ENCODE measurements at places on chromosomes 11 and 22.

GRCh38 chr22:43263645-43264514, 76.9 kb upstream of the TTLL12 start:
- no peak for DNase-seq

GRCh38 chr22:48018346-48018745, 1255.9 kb downstream of the TBC1D22A start:
- no peak for DNase-seq

DNA sequence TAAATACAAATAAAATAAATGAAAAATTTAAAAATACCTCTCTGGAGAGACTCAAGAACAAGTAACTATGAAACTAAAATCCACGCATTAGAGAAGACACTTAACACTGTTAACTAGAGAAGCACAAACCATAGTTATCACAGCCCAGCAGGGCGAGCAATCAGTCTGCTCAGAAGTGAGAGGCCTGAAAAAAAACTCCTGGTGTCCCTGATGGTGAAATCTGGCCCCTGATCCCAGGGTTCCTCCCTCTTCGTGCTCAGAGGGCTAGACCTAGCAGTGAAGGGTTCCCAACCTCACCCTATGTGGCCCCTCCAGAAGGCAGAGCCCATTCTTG, 49.7 kb upstream of the VPREB1 start:
- DNase-seq, result no peak

DNA sequence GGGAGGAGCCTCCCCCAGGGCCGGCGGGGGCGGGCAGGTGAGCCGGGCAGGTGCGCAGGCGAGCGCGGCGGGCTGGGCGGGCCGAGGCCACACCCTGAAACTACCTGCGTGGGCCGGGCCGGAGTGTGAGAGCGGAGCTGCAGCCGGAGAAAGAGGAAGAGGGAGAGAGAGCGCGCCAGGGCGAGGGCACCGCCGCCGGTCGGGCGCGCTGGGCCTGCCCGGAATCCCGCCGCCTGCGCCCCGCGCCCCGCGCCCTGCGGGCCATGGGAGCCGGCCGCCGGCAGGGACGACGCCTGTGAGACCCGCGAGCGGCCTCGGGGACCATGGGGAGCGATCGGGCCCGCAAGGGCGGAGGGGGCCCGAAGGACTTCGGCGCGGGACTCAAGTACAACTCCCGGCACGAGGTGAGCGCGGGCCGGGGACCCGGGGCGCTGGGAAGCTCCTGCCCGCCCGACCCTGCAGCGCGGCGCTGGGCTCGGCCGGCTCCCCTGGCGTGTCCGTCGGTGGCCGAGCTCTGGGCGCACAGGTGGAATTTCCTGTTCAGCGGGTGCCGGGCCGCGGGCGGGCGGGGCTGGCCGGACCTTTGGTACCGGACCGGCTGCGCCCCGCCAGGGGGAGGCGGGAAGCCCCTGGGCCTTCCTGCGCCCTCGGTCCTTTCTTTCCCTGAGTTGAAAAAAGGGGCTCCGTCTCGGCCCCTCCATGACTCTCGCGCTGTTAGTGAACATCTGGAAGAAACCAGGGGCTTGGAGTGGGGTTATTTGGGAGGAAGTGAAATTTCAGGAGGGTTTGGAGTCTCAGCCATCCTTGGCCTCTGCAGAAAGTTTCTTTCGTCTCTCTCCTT, at the start of gene ST14:
Gene ST14, plus strand, starts transcription at position 126 of the 841 bp plus-strand sequence. Its CDS starts 198 bp downstream, at position 324.
- DNase-seq, result no peak

DNA sequence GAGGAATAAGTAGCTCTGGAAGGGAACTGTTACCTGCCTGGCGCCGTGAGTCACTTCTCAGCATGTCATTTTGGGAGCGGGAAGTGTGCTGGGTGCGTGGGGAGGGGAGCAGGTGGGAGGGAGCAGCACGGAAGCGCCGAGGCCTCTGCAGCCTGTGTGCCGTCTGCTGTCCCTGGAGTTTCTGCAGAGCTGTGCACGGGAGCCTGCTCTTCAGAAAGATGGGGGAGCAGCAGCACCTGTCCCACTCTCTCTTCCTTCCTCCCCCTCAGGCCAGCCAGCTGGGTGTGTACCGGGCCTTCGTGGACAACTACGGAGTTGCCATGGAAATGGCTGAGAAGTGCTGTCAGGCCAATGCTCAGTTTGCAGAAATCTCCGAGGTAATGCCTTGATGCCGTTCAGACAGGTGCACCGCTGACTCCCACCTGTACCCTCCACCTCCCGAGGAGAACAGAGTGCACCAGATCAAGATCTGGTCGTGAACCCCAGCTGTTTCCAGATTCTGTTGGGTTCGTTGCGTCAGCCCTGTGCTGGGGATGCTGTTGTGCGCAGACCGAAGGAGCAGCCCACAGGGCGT, 87.9 kb downstream of the BCR start:
- DNase-seq, result no peak

GRCh38 chr11:62370743-62371440, 33.6 kb downstream of the ASRGL1 start:
- no peak for DNase-seq

GRCh38 chr11:61095021-61095420, 7.3 kb upstream of the CD5 start:
- DNase-seq, result peak; percentile 43

- no peak for DNase-seq
Measured at GRCh38 chr22:39942439-39943230, 17.6 kb upstream of the TMA7B start.

- DNase-seq, result no peak
Measured at GRCh38 chr11:43681401-43681942, 934 bp downstream of the HSD17B12 start.

DNA sequence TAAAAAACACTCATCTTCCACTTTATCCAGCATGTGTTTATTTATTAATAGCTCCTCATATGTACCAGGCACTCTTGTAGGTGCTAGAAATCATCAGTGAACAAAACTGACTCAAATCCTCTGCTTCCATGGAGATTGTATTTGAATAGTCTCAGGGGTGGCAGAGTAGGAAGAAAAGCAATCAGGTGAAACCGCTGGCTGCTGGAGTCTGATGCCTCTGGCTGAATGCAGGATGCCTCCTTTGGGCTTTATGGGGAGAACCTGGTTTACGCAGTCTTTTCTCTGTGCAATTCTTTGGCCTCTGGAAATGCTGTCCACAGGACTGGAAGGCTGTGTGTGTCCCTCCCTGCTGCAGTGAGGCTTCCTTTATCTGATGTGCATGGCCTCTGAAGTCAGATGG, 12.8 kb upstream of the OSBP2 start:
- DNase-seq, result no peak

GRCh38 chr22:46937939-46938338, 175.5 kb downstream of the TBC1D22A start:
- no peak for DNase-seq

- DNase-seq, result no peak
Measured at GRCh38 chr22:20191000-20191515, 40.2 kb upstream of the CCDC188 start.

GRCh38 chr22:29351042-29351441, 35.5 kb upstream of the RASL10A start:
- no peak for DNase-seq

DNA sequence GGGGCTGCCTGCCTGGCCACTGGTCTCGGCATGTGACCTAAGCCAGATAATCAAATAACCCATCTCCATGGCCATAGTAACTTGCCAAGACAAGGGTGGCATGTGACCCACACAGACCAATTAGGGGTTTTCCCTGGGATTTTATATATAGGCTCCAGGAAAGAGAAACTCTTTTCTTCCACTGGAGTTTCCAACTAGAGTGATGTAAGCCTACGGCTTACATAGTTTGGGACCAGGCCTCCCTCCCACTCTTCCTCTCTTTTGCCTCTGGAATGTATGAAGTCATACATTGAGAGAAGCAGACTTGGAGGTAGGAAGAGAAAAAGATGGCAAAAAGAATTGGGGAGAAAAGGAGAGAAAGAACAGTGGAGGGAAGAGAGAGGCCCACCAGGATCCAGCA, 84.6 kb upstream of the LDLRAD3 start:
- DNase-seq, result no peak

- peak; percentile 58 for DNase-seq
Measured at GRCh38 chr22:23403152-23403719, 176.9 kb downstream of the IGLL1 start.

DNA sequence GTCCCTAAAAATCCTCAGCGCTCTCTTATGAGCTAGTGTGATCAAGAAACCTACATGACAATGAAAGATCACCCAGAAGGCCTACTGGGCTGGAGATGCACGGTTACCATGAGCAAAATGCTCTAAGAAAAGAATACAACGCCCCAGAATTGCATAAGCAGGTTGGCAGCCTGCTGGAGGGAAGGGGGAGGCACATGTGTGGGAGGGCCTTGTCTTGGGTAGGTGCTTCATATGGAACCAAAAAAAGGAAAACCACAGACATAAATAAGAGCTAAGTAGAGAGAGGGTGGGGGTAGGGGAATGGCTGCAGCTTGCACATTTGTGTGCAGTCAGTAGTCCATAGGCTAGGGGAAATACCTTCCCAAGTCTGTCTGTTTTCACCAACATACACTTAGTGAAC, 2.8 kb downstream of the SIAE start:
- no peak for DNase-seq

- DNase-seq, result no peak
Measured at GRCh38 chr22:24496661-24497060, 1.5 kb downstream of the UPB1 start.

- DNase-seq, result no peak
Measured at GRCh38 chr11:64865286-64866172, 12.9 kb downstream of the EHD1 start.

DNA sequence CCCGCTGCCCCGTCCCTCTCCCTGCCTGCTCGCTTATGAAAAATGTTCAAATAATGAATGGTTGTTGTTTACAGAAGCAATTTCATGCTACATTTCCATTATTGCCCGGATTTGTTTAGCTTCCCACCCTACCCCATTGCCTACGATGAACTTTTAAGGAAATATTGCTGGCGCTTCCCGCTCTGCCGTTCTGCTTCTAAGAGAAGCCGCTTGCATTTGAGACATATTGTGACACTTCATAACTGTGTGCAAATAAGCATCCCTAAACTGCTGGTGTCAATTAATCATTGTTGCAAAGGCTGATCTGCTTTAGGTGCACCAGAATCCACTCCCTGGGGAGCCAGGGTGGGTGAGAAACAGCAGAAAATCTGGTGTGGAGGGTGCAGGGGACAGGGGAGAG, 52.3 kb upstream of the LMO1 start:
- DNase-seq, result peak; percentile 17

DNA sequence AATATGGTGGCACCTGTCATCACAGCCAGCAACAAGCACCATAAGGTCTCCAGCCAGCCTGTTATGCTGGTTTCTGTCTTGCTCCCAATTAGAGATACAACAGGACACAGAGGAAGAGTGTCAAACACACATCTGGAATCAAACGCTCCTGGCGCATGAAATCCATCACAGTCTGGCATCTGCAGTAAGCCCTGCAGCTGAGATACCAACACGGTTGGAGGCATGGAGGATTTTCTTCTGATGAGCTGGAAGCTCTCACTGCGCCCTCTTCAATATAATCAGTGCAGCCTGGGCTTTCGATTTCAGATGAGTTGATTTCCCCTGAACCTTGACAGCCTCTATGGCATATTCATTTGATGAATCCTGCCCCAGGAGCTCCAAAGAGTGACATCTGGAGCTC, 27.8 kb upstream of the CARS1 start:
- DNase-seq, result peak; percentile 41

DNA sequence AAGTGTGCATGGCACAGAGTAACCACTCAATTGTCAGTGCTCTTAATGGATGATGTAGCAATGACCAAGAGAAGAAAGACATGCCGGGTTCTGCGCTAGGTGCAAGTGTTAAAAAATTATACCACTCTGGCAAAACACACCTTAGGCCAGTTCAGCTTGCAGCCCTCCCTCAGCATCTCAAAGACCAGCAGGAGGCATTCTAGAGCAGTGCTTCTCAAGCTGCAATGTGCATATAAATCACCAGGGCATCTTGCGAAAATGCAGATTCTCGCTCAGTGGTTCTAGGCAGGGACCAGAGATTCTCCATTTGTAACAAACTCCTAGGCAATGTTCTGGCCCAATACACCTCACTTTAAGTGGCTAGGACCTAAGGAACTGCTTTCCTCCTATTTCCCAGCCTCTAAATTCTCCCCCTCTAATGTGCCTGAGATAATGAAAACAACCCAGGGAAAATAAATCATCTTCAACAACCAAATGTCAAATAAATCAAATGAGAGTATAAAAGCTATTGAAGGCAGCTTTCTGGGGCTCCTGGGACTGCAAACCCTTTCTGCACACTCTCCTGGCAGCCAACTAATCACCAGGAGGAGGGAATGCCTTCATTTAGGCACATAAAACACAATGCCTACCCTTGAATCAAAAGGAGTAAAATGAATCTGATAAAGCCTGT, 337.2 kb upstream of the API5 start:
- DNase-seq, result no peak

GRCh38 chr22:32331918-32332725, 25.5 kb upstream of the RFPL3 start:
- DNase-seq, result no peak

GRCh38 chr11:125327518-125328224, 163.1 kb downstream of the PKNOX2 start:
- peak; percentile 56 for DNase-seq

DNA sequence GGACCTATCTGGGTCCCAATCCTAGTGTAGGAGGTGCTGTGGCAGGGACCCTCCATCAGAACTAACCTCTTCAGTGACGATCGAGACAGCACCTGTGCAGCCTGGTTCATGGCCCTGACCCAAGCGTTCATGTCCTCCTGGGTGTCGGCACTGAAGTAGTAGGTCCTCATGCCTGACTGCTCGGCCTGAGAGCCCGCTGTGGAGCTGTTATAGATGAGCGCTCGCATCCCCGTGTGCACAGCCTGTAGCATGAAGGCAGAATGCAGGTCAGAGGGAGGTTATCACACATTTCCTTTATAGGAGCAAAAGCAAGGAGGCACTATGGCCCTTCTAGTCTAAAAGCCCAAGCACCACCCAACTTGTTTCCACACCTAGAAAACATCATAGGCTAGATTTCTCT, 103.0 kb downstream of the C11orf58 start:
- DNase-seq, result no peak

- no peak for DNase-seq
Measured at GRCh38 chr11:102783016-102783415, 2.6 kb upstream of the MMP10 start.

DNA sequence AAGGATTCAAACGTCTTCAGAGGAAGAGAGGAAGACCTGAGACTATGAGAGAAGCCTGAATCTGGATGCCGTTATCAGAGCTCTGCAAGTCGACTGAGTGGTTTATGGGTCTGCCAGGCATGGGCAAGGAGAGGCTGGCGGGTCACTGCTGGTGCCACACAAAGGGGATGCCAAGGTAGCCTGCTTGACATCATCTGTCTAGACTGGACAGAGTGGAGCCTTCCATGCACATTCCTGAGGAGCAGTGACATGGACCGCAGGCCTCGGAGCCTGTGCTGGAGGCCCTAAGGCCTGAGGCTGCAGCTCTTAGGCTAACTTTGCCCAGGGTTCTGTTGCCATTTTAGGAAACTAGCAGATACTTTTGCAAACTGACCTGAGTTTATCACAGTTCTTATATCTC, 127.4 kb downstream of the WT1 start:
- no peak for DNase-seq

DNA sequence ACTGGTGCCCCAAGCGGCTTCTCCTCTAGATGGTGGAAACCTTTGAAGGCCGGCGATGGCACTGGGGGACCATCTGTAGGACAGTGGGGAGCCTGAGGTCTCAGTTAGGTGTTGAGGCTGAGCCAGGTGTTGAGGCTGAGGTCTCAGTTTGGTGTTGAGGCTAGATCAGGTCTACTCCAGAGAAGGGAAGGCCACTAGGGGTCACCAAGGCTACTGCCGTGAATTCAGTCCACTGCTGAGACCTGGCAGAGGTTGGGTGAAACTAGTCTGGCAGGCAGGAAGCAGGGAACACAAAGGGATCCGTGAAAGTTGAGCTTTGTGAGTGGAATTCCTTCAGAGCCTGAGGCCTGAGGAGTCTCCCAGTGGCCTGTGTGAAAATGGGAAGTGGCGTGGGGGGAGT, 123.8 kb upstream of the FGF3 start:
- DNase-seq, result no peak

- DNase-seq, result no peak
Measured at GRCh38 chr11:63769042-63769713, 603 bp upstream of the ZFTA start.
